CD8-positive, alpha-beta T cell (primary cell): ENCODE measurements at places on chromosomes 2 and 18. TPM values are rescaled to one million over a fixed set of nuclear protein-coding genes. Genes with fewer than 3 reads are reported as not detected.
A peak's percentile ranks its signal among the peaks of the same experiment; 100 is the strongest.

GRCh38 chr2:155825876-155826275, 506.6 kb downstream of the NR4A2 start:
- no peak for DNase-seq

DNA sequence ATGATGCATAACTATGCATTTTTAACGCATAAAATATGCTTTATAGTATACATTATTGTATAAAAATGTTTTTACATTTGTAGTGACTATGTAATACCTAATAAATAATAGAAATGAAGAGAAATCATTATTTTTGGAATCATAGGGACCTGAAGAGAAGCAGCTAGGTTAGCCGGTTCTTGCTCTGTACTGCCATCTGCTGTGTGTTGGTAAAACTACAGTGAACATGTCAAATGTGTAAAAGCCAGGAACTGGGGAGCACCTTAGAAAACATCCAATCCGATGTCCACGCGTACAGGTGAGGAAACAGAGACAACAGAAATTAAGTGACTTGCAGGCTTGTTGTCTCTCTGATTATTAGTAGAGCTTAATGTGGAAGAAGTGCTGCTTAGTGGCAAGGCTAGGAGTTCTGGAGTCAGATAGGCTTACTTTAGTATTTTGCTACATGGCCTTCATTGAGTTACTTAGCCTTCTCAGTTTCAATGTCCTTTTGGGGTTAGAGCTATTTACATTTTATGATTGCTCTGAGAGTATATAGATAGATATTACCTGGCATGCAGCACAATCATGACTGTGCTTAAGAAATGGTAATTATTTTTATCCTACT, 386.5 kb downstream of the DLGAP1 start:
- peak; percentile 18 for DNase-seq

GRCh38 chr2:144890828-144891227, 370.9 kb upstream of the ZEB2 start:
- no peak for DNase-seq

- no peak for DNase-seq
Observed at GRCh38 chr2:111022633-111023032, 98.1 kb upstream of the BCL2L11 start.

DNA sequence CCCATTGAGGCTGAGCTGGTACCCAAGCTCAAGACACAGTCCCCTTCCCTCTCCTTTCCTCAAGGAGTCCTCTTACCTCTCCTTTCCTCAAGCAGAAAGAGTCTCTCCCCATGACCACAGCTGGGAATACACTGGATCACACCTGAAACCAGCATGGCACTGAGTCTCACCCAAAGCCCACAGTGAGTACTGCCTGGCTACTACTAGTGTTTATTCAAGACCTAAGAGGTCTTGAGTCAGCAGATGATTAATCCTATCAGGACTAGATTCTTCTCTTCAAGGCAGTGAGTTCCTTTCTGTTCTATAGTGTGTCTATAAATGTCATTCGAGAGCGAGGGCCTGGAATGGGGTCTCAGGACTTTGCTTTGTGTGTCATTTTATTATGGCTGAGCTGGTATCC, 111.4 kb downstream of the METTL4 start:
- DNase-seq, result no peak

DNA sequence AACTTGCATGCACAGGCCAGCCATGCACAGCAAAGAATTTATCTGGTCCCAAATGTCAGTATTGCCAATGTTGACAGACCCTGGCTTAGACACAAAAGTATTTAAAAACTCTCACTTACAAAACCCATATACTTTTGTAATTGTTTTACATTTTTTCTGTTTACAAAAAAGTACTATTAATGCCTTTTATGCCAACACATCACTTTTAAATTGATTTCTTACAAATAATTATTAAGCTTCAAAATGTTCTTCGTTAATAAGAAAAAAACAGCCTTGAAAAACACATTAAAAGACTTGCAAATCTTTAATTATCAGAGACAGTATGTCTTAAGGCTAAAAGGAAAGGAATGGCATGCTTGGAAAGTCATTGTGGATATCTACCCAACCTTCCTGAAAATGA, 181.3 kb upstream of the TWIST2 start:
- no peak for DNase-seq

DNA sequence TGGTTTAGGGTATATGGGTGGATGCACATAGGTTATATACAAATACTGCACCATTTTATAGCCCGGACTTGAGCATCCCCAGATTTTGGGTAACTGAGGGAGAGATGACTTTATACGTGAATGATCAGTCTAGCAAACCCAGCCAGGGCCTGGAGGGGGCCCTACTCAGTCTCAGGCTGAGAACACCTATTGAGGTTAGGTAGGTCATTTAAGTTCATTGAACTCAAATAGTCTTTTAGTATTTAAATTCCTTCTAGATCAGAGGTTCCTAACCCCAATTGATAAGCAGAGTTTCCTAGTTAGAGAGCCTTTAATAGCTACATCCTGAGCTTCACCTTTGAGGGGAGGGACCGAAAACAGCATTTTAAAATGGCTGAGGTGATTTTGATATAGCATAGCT, 487.0 kb downstream of the DCC start:
- DNase-seq, result no peak

DNA sequence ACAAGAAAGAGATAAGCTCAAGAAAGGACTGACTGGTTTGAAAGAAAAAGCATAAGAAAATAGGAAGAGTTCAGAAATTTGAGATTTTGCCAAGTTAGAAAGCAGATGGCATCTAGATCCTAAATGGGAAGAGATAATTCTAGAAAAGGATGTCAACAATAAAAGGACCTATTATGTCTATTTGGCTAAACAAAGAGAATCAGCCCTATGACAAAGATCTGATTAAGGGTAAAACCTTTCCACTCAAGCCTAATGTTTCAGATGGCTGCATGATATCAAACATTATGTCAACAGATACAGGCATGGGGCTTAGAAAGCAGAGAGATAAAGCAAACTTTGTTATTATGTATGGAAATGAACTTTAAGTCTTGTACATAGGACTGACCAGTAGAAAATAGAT, 465.0 kb upstream of the TRIB2 start:
- DNase-seq, result no peak

DNA sequence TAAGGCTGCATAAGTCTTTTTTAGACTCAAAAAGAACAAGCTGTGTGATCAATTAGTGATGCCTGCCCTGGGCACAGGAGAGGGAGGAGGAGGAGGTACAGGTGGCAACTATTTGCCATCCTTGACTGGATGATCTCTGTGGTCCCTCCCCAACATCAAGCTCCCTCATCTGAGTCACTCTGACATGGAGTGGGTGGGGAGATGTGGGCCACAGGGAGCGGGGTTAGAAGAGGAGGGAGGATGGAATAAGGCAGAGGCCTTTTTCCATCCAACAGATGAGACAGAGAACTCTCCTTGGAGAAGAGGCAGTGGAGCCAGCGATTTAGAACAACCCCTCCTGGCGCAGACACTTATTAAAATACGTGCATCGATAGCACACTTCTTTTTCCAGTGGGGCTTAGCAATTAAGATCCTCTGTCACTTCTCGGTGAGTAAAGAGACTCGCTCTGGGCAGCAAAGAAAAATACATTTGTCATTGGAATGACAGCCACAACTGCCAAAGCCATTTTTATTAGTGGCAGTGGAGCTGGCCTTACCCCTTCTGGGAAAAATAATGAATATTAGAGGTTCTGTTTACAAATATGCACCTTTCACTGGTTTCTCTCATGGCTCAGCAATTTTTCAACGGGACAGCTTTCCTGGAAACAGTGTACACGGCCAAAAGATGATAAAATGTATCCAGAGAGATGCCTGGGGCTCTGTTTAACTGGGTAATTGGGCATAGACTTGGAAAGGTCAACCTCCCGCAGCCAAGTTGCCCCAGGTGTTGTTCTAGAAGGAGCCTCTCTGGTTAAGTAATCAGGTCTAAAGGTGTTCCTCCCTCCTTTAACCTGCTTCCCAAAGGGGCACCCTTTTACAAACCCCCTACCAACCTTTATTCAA, 238.4 kb upstream of the CXCR4 start:
- no peak for DNase-seq

- peak; percentile 92 for DNase-seq
Observed at GRCh38 chr2:110674620-110675555, 3.0 kb downstream of the BUB1 start.

DNA sequence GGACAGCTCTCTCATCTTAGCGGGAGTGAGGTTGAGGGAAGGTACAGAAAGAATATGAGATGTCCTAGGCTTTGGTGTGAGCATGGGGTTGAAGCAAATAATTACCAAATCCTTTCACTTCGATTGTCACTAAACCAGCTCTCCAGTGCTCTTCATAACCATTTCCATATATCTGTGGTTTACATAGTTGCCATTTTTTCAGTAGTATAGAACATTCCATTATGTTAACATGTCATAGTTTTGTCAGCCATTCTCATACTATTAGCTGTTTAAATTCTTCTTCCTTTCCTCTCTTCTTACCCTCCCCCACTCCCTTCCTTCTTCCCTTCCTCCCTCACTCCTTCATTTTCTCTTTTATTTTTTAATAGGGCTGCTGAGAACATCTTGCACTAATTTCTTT, 205.9 kb downstream of the BABAM2 start:
- no peak for DNase-seq

GRCh38 chr2:54074606-54075341, 40.6 kb upstream of the ACYP2 start:
- DNase-seq, result no peak

DNA sequence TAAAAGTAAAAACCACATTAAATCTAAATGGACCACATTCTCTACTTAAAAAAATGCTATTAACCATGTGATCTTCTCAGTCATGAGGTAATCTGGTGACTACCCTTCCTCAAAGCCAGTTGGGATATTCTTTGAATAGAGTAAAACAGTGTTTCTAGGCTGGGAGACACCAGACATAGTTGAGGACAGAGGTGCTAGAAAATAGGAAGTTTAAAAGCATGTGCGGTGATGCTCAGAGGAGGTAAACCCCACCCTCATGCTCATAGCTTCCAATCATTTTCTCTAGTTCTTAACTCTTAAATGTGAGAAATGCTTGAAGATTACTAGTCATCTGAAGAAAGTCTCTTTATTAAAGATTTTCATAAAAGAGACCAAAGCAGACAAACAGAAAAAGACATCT, 30.7 kb upstream of the ELAC1 start:
- DNase-seq, result no peak

DNA sequence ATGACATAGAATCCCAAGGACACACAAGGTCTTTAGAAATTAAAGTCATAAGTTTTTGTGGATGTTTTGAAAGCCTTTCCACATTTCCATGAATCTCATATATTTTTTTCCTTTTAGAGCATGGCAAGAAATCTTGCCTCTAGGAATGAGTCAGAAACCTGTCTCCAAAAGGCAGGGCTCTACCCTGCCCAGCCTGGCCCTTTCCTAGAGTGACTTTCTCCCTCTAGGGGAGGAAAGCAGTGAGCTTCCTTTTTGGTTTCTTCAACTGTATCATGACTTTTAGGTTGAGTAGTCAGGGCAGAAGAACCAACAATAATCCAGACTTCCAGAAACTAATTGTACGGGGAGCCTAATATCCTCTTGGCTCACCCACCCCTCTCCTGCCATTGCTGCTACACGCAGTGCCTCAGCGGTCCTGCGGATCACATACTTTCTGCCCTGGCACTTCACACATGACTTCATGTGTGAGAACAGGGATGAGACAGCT, 300.3 kb downstream of the AGPS start:
- DNase-seq, result no peak

UCN gene
- total RNA-seq, result 1.2 TPM

RNF152 gene
- total RNA-seq, result 1.6 TPM

ACTR2 gene
- total RNA-seq, result 117 TPM

LRP1B gene
- not detected for total RNA-seq
